ENCODE measurements at places on chromosomes 3 and 15.

DNA sequence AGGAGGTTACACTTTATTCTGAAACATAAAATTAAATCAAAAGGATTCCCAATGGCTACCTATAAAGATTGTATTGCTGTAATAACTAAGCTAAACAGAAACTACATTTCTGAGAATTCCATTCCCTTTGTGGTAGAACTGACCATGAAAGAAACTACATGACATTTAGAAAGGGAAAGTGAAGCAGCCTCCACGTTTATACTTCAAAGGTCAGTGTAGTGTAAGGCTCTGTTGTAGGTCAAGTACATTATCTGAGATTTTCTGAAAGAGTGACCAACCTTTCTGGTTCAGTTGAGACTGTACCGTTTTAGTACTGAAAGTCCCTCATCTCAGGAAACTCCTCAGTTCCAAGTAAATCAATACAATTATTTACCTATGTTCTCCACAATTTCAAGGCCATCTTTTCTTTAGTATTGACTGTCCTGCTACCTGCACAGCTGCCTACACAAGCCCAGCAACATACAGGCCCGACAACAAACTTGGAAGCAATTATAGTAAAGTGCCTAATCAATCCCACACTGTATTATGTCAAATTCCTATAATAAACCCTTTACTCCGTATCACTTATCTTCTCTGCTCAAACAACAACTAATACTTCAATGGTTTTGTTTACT, 343.0 kb downstream of the PLOD2 start:
- H3K4me1 ChIP-seq = no peaks in the 10 kb centered on the region
- H3K27ac ChIP-seq = no peak overlapping the region
- DNase-seq = no peak

- no peak for DNase-seq
- H3K4me3 ChIP-seq = no peak overlapping the region
- H3K27ac ChIP-seq = no peak overlapping the region
- H3K27me3 ChIP-seq = no peaks in the 10 kb centered on the region
- peaks cover 19% of the 10 kb centered on the region for H3K4me1 ChIP-seq
Measured at GRCh38 chr15:78878356-78878755, 5.7 kb downstream of the MORF4L1 start.

GRCh38 chr3:14796403-14797077, 22.2 kb upstream of the FGD5 start:
- peaks cover 6% of the 10 kb centered on the region for H3K27me3 ChIP-seq
- peaks cover 14% of the 10 kb centered on the region for H3K4me1 ChIP-seq
- no peak overlapping the region for H3K4me3 ChIP-seq
- no peaks in the 10 kb centered on the region for H3K36me3 ChIP-seq
- DNase-seq = no peak

- peak; percentile 21 for DNase-seq
- H3K27me3 ChIP-seq = no peaks in the 10 kb centered on the region
- no peaks in the 10 kb centered on the region for H3K36me3 ChIP-seq
Measured at GRCh38 chr3:101868534-101869464, 19.5 kb downstream of the NFKBIZ start.

DNA sequence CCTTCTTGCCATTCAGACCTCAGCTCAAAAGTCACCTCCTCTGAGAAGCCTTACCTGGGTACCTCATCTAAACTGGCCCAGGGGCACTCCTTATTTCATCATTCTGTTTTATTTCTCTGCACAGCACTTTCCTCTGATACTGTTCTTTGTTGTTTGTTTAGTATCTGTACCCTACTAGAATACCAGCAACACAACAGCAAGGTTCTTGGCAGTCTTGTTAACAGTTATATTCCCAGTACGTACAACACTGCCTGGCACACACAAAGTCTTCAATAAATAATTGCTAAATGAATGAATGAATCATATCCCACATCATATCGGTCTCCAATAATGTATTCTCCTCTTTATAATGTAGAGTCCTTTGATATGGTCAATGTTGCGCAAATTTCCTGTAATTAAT, 188.1 kb downstream of the FOXP1 start:
- no peaks in the 10 kb centered on the region for H3K36me3 ChIP-seq
- no peak overlapping the region for H3K27ac ChIP-seq
- peaks cover 10% of the 10 kb centered on the region for H3K4me1 ChIP-seq
- no peak overlapping the region for H3K4me3 ChIP-seq

GRCh38 chr3:50473768-50474167, 29.7 kb downstream of the CACNA2D2 start:
- H3K36me3 ChIP-seq = no peaks in the 10 kb centered on the region
- no peak overlapping the region for H3K27ac ChIP-seq
- peaks cover 26% of the 10 kb centered on the region for H3K4me1 ChIP-seq
- H3K4me3 ChIP-seq = no peak overlapping the region
- no peaks in the 10 kb centered on the region for H3K27me3 ChIP-seq

DNA sequence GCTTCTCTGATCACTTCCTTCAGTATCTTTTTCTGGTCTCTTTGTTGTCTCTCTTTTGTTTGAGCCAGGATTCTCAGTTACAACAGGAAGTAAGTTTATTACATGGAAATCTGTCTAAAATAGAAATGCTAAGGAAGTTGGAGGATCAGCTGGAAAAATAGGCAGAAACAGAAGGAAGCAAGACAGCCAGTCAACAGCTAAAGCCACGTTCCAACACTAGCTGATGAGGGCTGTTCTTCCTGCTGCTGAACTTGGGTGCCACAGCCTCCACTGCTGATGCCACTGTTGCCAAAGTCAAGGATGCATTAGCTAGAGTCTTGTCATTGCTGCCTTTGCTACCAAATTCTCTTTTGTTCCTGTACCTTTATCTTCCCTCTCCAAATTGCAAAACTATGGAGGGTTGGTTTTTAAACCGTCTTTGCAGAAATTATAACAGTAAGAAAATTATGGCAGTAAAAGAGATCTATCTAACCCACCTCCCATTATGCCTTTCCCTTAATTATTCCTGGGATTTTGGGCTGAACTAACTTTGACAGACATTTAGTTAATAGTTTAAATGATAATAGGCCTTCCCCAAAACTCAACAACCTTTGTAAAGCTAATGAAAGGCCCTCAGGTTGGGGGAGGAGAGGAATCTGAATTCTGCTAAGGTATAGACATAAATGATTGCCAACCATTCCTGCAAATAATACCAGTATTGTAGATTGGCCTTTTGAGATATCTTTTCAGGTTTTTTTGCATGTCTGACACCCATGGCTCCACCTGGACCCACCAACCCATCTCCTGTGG, 27.4 kb upstream of the OR5K4 start:
- H3K27ac ChIP-seq = no peak overlapping the region
- no peak overlapping the region for H3K4me3 ChIP-seq
- H3K36me3 ChIP-seq = no peaks in the 10 kb centered on the region
- DNase-seq = peak; percentile 10
- no peaks in the 10 kb centered on the region for H3K27me3 ChIP-seq
- H3K4me1 ChIP-seq = no peaks in the 10 kb centered on the region

- H3K4me3 ChIP-seq = peak overlapping the region; percentile 39
- no peak for DNase-seq
- no peaks in the 10 kb centered on the region for H3K36me3 ChIP-seq
- no peaks in the 10 kb centered on the region for H3K27me3 ChIP-seq
Measured at GRCh38 chr3:135965129-135965505, 411 bp upstream of the PPP2R3A start.

DNA sequence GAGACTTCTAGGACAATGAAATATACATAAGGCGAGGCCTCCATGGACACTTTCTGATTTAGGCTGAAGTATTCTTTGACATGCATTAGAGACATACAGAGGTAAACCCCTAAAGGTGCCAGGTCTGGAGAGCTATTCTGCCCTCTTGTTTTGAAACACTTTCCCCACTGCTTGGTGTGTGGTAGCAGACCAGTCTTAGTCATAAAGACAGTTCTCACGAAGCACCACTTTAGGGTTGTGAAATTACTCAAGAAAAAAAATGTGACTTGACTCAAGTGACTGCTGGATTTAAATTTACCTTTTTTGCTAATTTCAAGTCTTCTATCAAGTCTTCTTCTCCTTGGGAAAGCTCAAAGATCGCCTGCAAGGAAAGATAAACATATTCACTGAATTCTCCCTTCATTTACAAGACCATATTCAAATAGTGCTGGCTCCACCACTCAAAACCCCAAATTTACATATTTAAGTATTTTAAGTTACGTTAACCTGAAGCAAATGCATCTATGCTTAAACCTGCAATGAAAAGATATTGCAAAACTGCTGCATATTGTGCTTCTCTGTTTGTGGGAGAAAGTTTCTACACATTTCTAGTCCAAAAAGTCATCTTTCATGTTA, 48.4 kb downstream of the ARHGEF3 start:
- no peak overlapping the region for H3K27ac ChIP-seq
- no peak overlapping the region for H3K4me3 ChIP-seq
- no peak for DNase-seq

DNA sequence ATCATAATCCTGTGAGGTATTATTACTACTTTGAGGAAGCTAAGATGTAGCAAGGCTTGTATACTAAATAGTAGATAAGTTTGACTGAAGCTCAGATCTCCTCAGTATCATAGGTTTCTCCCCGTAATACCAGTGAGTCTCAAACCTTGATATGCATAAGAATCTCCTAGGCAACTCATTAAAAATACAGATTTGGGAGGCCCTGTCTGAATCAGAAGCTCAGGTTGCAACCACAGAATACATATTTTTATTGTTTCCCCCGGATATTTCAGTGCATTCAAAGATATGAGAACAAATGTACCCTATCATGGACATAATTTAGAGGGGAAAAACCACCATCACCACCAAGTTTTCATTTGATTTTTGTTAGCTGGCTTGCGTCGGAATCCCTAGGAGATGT, 242.1 kb upstream of the C2CD4B start:
- no peak overlapping the region for H3K4me3 ChIP-seq
- H3K4me1 ChIP-seq = peaks cover 20% of the 10 kb centered on the region
- no peak for DNase-seq

DNA sequence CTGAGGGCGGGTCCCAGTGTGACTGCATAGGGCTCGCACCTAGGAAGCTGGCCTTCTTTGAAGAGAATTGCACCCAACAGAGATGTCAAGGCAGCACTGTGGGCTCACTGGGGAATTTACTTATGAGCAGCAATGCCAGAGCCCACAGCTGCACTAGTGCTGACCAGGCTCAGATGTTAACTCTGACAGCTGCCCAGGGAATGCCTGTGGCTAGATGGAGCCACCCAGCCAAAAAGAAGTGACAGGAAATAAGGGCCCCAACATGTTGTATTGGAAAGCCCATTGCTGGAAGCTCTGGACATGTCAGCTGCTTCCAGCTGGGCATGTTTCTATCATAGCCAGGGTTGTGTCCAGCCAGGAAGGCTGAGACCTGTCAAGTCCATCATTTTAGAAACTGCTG, 90.9 kb upstream of the ZNF280D start:
- H3K27ac ChIP-seq = peak overlapping the region; percentile 74
- H3K4me3 ChIP-seq = no peak overlapping the region
- peaks cover 17% of the 10 kb centered on the region for H3K4me1 ChIP-seq

GRCh38 chr15:33068007-33068481, 126.5 kb downstream of the FMN1 start:
- H3K27me3 ChIP-seq = no peaks in the 10 kb centered on the region
- H3K4me3 ChIP-seq = peak overlapping the region; percentile 11
- DNase-seq = peak; percentile 76
- H3K27ac ChIP-seq = peak overlapping the region; percentile 31

DNA sequence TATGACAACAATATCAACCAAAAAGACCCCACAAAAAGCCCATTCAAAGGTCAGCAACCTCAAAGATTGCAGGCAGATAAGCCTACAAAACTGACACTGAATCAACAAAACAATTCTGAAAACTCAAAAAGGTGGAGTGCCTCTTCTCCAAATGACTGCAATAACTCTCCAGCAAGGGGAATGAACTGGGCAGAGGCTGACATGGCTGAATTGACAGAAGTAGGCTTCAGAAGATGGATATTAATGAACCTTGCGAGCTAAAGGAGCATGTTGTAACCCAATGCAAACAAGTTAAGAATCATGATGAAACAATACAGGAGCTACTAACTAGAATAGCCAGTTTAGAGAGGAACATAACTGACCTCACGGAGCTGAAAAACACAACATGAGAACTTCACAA, 20.4 kb upstream of the SLC25A38 start:
- no peaks in the 10 kb centered on the region for H3K36me3 ChIP-seq
- no peaks in the 10 kb centered on the region for H3K4me1 ChIP-seq
- peaks cover 5% of the 10 kb centered on the region for H3K27me3 ChIP-seq

DNA sequence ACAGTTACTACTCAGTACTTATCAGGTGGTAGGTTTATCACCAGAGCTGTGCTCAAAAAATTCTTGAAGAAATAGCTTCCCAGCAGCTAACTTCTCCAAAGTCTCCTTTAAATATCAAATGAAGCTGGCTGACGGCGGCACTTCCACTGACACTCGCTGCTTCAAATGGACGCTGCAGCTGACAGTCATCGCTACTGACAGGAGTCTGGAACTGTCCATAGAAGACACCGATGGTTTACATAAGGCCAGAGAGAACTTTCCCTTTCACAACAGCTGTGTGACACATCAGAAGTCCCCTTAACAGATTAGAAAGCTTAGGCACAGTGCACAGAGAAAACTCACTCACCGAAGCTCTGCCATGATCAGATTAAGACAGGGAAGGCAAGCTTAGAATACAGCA, 270.2 kb downstream of the SHOX2 start:
- H3K4me1 ChIP-seq = no peaks in the 10 kb centered on the region
- H3K4me3 ChIP-seq = no peak overlapping the region
- no peaks in the 10 kb centered on the region for H3K27me3 ChIP-seq
- no peaks in the 10 kb centered on the region for H3K36me3 ChIP-seq

GRCh38 chr3:46986055-46986730, 6.7 kb downstream of the NBEAL2 start:
- H3K27ac ChIP-seq = no peak overlapping the region
- H3K4me3 ChIP-seq = no peak overlapping the region
- no peak for DNase-seq

DNA sequence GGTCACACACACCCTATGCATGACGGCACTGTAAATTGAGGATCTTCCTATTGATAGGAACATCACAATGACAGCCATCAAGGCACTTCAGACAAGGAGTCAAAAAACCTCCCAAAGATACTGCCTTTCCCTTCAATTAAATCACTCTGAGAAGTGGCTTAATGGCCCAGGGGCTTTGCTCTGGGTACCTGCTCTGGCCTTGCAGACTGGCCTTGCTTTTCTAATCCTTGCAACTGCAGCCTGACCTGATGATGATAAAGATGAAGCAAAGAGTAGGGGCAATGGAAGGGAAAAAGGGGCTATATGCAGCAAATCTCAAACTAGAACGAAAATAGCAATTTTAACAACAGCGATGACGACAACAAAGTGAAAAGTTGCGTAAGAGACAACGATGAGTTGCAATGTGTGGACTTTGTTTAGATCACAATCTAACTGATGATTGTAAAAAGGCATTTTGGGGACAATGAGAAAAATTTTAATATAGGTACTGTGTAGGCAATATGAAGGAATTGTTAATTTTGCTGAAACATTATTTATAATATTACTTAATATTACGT, 14.6 kb downstream of the ADAMTS9 start:
- peaks cover 33% of the 10 kb centered on the region for H3K36me3 ChIP-seq
- DNase-seq = no peak
- H3K27ac ChIP-seq = no peak overlapping the region
